ENCODE measurements at places on chromosomes 13 and 19. TPM values are rescaled to one million over a fixed set of nuclear protein-coding genes. Genes with fewer than 3 reads are reported as not detected.

TUBGCP3 gene
- 15.3 TPM for total RNA-seq

SIGLEC5 gene
- 1.2 TPM for total RNA-seq

GIPR gene
- total RNA-seq: 3.9 TPM

APC2 gene
- total RNA-seq: 0.22 TPM

ZNF99 gene
- 0.39 TPM for total RNA-seq

SLC10A2 gene
- total RNA-seq: not detected

MUC16 gene
- total RNA-seq: 34.2 TPM

TTYH1 gene
- total RNA-seq: under 0.01 TPM

ZNF799 gene
- 4.9 TPM for total RNA-seq

CBY2 gene
- not detected for total RNA-seq

SLC25A42 gene
- 12.6 TPM for total RNA-seq

DNAAF3 gene
- total RNA-seq: not detected

DENND1C gene
- not detected for total RNA-seq

TMEM86B gene
- total RNA-seq: 3.9 TPM

ZNF536 gene
- not detected for total RNA-seq

ZNF549 gene
- 5.9 TPM for total RNA-seq

RAB20 gene
- 13.0 TPM for total RNA-seq

ZNF256 gene
- 4.9 TPM for total RNA-seq

ZNF529 gene
- total RNA-seq: 9.4 TPM

NOVA2 gene
- not detected for total RNA-seq

ATXN8OS gene
- total RNA-seq: not detected

SH2D3A gene
- 105 TPM for total RNA-seq

ADGRE3 gene
- total RNA-seq: not detected

CHST8 gene
- total RNA-seq: under 0.01 TPM

KCNN4 gene
- 85.2 TPM for total RNA-seq

UPK1A gene
- total RNA-seq: 0.39 TPM

KCNN1 gene
- total RNA-seq: not detected

YJEFN3 gene
- total RNA-seq: 0.39 TPM

KCNJ14 gene
- total RNA-seq: 0.33 TPM

CLEC17A gene
- total RNA-seq: not detected

SELENOV gene
- not detected for total RNA-seq

KIR2DL4 gene
- total RNA-seq: not detected

NXNL1 gene
- not detected for total RNA-seq

KLK10 gene
- total RNA-seq: not detected

IL11 gene
- total RNA-seq: 5.1 TPM

CDX2 gene
- total RNA-seq: not detected

PLVAP gene
- not detected for total RNA-seq

ZNF628 gene
- 2.8 TPM for total RNA-seq

C19orf67 gene
- total RNA-seq: 1.2 TPM

ZNF543 gene
- total RNA-seq: 12.5 TPM

SLITRK1 gene
- total RNA-seq: not detected

ZNF763 gene
- total RNA-seq: 3.5 TPM

ZNF813 gene
- total RNA-seq: 5.4 TPM

SPC24 gene
- 31.9 TPM for total RNA-seq

LRRC63 gene
- total RNA-seq: not detected

PSG11 gene
- 0.22 TPM for total RNA-seq

PDX1 gene
- total RNA-seq: not detected

NR1H2 gene
- total RNA-seq: 65.6 TPM

DACH1 gene
- total RNA-seq: not detected

LPAR2 gene
- 23.2 TPM for total RNA-seq

FGF14 gene
- total RNA-seq: under 0.01 TPM

CGB8 gene
- total RNA-seq: 2.3 TPM

ZIC2 gene
- total RNA-seq: not detected

CAMSAP3 gene
- 7.8 TPM for total RNA-seq

ZNF66 gene
- 6.7 TPM for total RNA-seq

UHRF1 gene
- total RNA-seq: 25.9 TPM

PSG7 gene
- 0.76 TPM for total RNA-seq

FCAR gene
- total RNA-seq: not detected

CTXN1 gene
- 0.39 TPM for total RNA-seq
